ENCODE measurements at places on chromosomes 12 and 14.
A peak's percentile ranks its signal among the peaks of the same experiment; 100 is the strongest.

DNA sequence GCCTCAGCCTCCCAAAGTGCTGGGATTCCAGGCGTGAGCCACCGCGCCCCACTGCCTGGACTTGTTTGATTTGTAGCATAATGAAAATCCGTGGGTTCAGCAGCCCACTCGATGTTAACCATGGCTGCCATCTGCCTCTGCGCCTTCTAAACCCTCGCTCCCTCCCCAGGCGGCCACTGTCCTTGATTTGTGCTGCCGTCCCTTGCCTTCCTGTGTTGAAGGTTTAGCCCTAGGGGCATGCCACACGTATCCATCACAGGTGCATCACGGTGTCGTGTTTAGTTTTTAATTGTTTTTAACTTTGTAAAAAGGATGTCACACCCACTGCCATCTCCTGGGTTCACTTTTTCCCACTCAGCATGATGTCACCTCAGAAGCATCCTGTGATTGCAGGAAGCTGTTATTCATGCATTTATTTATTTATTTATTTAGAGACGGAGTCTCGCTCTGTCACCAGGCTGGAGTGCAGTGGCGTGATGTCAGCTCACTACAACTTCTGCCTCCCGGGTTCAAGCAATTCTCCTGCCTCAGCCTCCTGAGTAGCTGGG lies 24.5 kb upstream of the ULK1 start:
- DNase-seq: peak; percentile 38

- DNase-seq: peak; percentile 7
These were observed 46.0 kb downstream of the FAM222A start for GRCh38 chr12:109759595-109759994.

GRCh38 chr12:232731-233614 lies 19.0 kb upstream of the SLC6A12 start:
- DNase-seq: peak; percentile 21

GRCh38 chr14:55662752-55663151 lies 82.7 kb downstream of the KTN1 start:
- no peak for DNase-seq

- no peak for DNase-seq
These were observed 113.0 kb downstream of the GLT1D1 start for GRCh38 chr12:128966203-128966810.

DNA sequence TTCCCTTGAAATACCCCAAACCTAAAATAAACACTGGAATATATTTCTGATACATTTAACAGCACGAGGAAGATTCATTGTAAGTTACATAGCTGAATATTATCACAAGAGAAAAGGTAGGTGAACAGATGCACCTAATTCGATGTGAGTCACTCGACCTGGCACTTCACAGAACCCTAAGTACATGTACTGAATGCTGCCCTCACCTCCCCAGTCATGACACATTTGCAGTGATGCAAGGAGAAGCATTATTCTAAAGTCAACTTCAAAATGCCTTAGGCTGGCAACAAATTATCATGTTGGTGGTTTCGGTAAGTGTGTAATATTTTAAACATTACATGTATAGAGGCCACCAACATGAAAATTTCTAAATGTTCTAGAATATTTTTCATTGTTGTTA lies 35.2 kb upstream of the TMTC2 start:
- DNase-seq: no peak

All from dorsolateral prefrontal cortex (tissue), 122 donors.